ENCODE measurements at places on chromosomes 2 and 18. TPM values are rescaled to one million over a fixed set of nuclear protein-coding genes. Genes with fewer than 3 reads are reported as not detected.

The NCKAP5 gene
- polyA plus RNA-seq, result 1.8 TPM

The STK36 gene
- 18.5 TPM for polyA plus RNA-seq

DNA sequence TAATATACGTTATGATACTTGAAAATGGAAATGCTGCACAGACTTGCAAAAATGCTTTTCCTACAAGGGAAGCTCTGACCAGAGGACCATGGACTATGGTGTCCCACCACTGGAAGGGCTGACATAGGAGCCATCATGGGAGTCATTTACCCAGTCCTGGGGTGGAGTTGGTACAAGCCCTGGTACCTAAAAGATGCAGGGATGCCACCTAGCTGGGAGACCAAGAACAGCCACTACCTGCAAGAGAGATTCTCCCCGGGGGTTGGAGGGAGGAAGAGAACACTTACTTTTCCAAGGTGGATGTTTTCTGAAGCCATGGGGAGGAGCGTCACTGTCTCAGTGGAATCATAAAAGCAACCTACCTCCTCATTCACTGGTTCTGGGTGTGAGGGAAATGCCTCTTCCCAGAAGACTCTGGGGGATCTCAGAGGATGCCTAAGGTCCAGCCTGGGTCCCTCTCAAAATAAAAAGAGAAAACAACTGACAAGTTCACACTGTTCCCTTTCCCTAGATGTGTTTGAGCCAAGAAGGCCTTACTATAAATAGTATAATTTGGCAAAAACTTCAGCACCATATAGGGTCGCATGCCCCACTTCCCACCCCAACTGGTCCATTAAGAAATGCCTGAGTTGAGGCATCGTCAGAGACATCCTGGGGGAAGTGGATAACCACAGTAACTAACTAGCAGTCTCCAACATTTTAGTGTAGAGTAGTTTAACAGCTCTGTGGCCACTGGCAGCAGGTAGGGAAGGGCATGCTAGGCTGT, 39.9 kb downstream of the REEP1 start:
- DNase-seq, result no peak

DNA sequence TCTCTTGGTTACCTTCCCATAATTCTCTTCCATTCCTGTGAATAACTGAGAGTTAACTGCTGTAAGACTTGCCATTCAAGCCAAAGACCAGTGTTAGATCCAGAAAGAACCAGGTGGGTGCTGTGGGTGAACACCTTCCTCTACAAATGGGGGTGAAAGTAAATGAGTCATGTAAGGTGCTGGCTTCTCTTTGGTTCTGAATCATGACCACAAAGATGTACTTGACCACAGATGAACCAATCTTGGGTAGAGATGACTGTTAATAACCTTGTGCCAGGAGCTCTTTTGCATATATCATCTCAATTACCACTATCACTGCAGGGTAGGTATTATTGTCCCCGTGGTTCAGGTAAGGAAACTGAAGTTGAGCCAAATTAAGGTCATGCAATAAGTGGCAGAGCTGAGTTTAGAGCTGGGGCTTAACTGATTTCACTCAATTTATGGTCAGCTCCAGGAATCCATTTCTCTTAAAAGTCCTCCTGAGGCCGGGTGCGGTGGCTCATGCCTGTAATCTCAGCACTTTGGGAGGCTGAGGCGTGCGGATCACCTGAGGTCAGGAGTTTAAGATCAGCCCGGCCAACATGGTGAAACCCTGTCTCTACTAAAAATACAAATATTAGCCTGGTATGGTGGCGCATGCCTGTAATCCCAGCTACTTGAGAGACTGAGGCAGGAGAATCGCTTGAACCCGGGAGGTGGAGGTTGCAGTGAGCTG, 244.9 kb upstream of the CXCR4 start:
- no peak for DNase-seq

GRCh38 chr2:206798000-206798399, 32.6 kb downstream of the FASTKD2 start:
- DNase-seq, result no peak

GRCh38 chr2:206526416-206526815, 83.1 kb downstream of the ADAM23 start:
- DNase-seq, result no peak

DNA sequence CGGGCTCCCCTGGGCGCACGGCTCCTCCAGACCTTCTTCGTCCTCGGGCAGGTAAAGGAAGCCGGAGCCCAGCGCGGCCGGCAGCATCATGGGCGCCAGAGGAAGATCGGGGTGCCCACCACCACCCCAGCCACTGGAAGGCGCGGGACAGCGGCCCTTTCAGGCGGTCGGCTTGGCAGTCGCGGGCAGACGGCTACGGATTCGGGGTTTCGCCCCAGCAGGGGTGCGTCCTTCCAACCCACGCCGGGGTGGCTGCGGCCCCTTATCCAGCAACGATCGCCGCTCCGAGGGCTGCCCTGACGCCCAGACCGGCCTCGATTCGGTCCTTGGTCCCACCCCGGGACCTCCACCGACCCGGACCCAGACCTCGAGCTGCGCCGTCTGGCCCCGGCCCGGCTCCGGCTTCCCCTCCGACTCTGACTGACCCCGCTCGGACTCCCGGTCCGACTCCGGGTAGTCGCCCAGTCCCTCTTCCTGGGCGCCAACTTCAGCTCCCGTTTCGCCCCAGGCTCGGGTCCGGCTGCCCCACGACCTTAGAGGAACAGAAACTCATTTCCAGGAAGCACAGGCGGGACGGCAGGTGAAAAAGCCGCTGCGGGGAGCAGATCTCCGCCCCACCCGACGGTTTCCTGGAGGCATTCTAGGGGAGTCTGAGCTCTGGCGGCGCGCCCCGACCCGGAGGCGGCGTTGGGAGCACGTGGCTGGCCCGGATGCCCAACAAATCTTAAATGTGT, 30.2 kb upstream of the SSB start:
- DNase-seq, result peak; percentile 20

Data from kidney (tissue), 22 donors.